ENCODE measurements at places on chromosomes 2 and 18. TPM values are rescaled to one million over a fixed set of nuclear protein-coding genes. Genes with fewer than 3 reads are reported as not detected.

Gene CFAP221
- not detected for total RNA-seq

Gene RGPD5
- 14.8 TPM for total RNA-seq

DNA sequence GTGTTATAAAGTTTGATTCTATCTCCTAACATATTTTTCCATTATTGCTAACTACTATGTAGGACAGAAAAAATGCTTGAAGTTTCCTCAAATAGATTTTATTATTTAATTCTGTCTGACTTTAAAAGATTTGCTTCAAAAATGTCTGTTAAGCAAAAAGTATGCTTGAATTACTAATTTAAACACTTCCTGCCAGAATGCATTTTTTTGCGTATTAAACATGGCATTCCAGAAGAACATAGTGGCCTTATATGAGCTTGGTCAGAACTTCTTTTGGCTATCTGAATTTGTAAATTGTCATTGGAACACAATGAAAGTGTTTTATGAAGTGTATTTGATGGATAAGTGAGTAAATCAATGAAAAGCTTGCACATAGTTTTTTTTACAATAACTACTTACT is 37.8 kb downstream of the MBD5 start:
- no peak for DNase-seq

Gene C2orf78
- total RNA-seq = not detected

Gene ANKRD30BL
- not detected for total RNA-seq

Gene FHOD3
- not detected for total RNA-seq

DNA sequence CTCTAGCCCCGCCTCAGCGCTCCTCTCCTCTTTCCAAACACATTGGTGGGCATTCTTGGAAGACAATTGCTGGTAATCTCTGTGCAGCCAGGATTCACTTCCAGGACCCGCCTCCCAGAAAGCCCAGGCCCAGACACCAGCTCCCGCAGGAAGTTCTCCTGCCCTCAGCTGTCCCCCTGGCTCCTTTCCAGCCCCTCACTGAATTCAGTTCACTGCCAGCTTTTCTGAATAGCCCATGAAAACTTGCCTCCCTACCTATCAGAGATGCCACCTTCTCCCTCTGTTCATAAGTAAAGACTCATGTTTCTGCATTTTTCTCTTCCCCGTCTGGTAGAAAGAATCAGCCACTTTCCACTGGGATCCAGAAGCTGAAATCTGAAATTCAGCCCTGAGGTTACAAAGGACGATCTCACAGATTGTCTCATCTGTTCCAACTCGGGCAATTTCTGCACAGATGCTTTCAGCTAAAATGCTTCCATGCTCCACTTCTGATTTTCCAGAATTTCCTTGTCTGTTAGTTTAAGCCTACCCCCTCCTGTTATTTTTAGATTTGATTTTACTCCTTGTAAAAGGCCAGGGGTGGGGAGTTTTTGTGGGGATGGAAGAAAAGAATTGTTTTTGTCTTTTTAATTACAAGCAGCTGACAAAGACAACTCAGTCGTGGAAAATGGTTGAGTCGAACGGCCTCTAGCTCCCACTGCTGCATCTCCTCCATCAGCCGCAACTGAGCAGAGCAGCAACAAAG is 98.1 kb downstream of the SP3 start:
- DNase-seq = no peak

GRCh38 chr2:225464346-225465025 is 65.0 kb downstream of the NYAP2 start:
- peak; percentile 25 for DNase-seq

- DNase-seq = no peak
Measured at GRCh38 chr2:99285526-99285925, 15.5 kb downstream of the LYG1 start.

DNA sequence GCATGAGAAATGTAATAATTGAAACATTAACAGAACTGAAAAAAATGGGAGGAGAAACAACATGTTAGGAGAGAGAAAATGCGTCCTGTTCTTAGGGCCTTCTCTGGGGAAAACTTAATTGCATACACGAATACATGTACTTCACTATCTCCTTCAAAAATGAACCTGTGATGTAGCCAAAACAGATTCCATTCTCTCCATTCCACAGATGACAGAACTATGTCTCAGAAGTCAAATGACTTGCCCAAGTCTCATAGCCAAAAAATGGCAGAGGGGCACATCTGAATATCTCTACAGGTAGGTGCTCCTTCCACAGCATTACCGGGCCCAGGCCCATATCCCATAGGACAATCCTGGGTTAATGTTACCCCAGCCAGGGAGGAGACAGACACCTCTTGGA is 3.9 kb upstream of the DCTN1 start:
- DNase-seq = no peak

DNA sequence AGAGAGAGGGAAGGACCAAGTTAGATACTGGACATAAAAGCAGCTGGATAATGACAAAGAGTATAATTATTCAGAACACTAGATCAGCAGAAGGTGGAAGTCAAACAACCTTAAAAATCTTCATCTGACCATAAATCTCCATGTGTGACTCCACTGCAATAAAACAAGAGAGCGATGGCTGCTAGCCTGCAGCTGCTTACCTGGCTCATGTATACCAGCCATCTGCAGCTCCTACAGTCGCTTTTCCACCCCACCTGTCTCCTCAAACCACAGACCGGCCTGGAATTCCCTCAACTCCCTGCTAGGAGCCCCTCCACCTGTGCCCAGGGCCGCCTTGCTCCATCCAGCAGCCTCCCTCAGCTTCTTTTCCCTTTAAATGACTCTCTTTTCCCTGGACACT is 64.5 kb downstream of the SLC4A5 start:
- DNase-seq = no peak

DNA sequence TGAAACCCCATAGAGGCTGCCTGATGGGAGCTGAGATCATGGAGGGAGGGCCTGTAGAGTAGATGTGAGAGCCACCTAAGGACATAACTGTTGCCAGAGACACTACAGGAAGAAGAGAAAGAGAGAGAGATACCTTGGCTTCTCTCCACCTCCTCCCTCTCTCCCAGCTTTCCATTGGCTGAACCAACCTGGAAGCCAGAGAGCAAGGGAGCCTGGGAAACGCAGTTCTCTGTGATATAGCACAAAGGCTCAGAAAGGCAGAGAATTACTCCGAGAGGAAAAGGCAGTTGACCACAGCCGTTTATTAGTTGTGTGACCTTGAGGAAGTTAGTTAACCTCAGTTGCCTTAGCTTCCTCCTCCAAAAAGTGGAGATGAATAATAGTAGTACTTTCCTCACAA is 37.7 kb upstream of the MAT2A start:
- DNase-seq = no peak

Gene LOXL3
- total RNA-seq = 0.21 TPM
